Stimulated activated CD4-positive, alpha-beta T cell treated with anti-CD3 and anti-CD28 coated beads, Interleukin-15, amount 100 ng/mL, for 24 hours (primary cell): ENCODE measurements at places on chromosomes 1 and 21.

DNA sequence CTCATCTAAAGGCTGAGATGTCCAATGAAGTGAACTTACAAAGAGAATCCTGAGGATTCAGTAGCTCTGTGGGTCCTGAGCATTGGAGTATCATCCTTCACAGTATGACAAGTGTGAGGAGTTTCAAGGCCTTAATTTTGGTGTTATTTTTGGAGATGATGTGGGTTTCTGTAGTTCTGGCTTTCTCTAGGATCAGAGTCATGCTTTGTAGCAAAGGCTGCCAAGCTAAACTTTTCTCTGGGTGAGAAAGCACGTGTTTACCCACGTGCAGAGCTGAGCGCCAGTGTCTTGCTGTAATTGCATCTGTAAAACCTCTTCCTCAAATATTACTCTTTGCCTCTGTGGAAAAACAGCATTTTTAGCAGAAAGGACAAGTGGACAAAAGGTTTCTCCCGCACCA, 387.8 kb upstream of the LYPLAL1 start:
- no peak for DNase-seq

- no peak for DNase-seq
Measured at GRCh38 chr1:112840631-112841624, 115.1 kb downstream of the SLC16A1 start.

- DNase-seq: no peak
Measured at GRCh38 chr1:212007886-212008285, 27.5 kb downstream of the INTS7 start.

DNA sequence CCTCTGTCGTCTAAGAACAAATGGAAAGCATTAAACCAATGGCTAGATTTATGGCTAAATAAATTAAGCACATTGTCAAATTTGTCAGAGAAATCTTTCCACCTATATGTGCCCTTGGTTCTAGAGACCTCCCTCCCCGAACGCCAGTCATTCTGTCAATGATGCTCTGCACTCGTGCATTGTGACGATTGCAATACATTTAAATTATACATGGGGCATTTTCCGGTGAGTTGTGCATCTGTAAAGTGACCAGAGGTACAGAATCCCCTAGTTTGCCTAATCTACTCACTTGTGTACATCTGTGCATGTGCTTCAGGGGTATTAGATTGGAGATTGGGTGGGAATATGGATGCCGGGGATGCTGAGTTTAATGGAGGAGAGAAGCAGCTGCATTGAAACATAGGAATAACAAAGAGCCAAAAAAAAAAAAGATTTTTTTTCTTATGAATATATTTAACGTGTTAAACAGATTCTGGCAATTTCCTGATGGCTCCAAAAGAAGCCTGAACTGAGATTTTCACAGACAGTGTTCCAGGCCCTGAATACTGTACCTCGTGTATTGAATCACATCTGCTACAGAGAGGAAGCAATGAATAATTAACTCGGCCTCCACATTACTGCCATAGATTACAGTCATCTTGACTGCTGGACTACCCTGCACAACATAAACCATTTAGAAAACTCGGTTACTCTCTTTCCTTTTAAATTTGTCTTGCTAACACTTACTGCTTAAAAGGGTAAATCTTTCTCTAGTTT, 149.0 kb upstream of the C1orf87 start:
- DNase-seq: no peak

- DNase-seq: no peak
Measured at GRCh38 chr1:82836973-82837680, 1036.4 kb downstream of the ADGRL2 start.

GRCh38 chr1:228866468-228866867, 131.2 kb downstream of the RHOU start:
- no peak for DNase-seq

DNA sequence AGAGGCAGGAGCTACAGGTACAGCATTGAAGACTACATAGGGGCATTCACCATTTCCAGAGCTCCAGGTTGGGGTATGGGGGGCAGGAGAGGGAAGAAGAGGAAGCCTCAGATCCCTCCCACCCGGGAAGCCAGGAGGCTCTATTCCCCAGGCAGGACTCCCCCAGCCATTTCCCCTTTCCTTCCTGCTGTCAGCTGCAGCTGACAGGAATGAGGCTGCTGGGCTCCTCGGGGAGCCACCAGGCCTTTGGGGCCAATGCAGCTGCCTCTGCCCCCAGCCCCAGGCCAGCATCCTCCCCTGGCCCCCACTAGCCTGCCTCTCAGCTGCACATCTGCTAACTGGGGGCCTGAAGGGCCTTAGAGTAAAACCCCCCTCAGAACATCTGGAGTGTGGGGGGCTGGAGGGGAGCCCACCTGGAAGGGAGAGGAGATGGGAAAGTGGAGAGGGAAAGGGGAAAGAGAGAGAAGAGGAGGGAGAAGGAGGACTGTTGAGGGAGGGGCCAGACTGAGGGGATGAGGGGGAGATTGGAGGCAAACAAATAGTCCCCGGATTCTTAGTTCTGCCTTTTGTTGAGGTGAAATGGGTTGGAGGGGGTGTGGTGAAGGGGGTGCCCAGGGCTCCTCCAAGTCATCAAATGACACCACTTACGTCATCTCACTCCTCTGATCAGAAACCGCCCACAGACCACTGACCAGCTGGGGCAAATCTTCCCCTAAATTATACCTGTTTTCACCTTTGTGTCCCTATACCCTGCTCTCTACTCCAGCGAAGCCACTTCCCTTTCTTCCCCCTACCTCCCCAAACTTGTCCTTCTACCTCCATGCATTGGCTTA, 58.0 kb downstream of the LGR6 start:
- DNase-seq: no peak

GRCh38 chr1:194477908-194478307, 1291.5 kb upstream of the B3GALT2 start:
- no peak for DNase-seq

DNA sequence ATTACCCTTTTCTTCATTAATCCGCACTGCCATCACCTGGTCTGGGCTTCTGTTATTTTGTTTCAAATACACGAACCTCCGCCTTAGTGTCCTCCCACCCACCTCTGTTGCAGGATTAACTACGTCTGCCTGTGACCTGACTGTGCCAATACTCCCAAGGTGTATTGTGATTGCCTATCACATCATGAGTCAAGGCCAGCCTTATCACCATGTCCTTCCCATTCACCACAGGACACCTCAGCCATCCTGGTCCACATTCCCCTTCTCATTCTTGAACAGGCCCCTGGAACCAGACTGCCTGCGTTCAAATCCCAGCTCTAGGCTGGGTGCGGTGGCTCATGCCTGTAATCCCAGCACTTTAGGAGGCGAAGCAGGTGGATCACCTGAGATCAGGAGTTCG, 14.4 kb downstream of the F11R start:
- no peak for DNase-seq

- DNase-seq: no peak
Measured at GRCh38 chr1:237834461-237834860, 56.3 kb downstream of the ZP4 start.

- DNase-seq: no peak
Measured at GRCh38 chr21:14998784-14999183, 66.0 kb downstream of the NRIP1 start.

DNA sequence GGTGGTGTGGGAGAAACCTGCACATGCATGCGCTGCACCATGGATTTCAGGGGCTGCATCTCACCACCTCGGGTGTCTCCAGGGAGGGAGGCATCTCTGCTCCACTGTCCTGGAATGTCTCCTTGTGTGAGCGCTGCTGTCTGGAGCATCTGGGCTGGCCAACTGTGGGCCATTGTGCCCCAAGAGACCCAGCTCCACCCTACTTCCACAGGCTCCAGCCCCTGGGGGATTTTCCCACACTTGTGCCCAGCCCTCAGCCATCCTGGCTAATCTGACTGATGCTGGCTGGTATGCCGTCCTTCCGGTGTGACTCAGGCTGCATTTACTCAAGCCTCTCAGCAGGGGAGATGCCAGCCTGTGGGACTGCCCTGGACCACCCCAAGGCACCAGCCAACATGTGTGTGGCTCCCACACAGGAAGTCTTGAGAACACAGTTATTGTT, 62.0 kb downstream of the TRIM11 start:
- DNase-seq: no peak

GRCh38 chr1:214496126-214496525, 55.3 kb downstream of the PTPN14 start:
- DNase-seq: no peak

GRCh38 chr21:43317959-43318358, 109.0 kb downstream of the SIK1 start:
- no peak for DNase-seq
